Central memory CD4-positive, alpha-beta T cell (primary cell): ENCODE measurements at places on chromosomes 1 and 21.
A peak's percentile ranks its signal among the peaks of the same experiment; 100 is the strongest.

- no peak for DNase-seq
These were observed 17.0 kb downstream of the MARK1 start for GRCh38 chr1:220544901-220545303.

DNA sequence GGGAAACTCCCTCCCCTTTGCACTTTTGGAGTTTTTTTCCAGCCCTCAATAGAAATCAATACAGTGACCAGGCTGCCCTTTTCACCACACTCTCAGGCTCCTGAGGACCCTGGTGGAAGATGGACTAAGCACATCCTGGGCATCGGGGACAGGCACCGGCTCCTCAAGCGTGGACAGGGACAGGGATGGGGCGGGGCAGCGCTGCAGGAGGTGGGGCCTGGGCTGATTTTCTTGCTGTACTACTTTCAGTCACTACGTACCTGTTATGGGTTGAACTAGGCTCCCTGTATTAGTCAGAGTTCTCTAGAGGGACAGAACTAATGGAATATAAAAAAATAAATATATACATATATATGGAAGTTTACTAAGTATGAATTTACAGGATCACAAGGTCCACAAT lies 2.5 kb downstream of the MX2 start:
- no peak for DNase-seq

GRCh38 chr1:95948023-95948422 lies 714.0 kb downstream of the RWDD3 start:
- DNase-seq = no peak

GRCh38 chr1:225508538-225509375 lies 80.9 kb upstream of the LBR start:
- no peak for DNase-seq

- no peak for DNase-seq
These were observed 10.3 kb upstream of the AZIN2 start for GRCh38 chr1:33070628-33071027.

- DNase-seq = no peak
These were observed 917 bp downstream of the RAP1A start for GRCh38 chr1:111620441-111620971.

GRCh38 chr1:248851390-248851789 lies 7.5 kb downstream of the ZNF692 start:
- no peak for DNase-seq

DNA sequence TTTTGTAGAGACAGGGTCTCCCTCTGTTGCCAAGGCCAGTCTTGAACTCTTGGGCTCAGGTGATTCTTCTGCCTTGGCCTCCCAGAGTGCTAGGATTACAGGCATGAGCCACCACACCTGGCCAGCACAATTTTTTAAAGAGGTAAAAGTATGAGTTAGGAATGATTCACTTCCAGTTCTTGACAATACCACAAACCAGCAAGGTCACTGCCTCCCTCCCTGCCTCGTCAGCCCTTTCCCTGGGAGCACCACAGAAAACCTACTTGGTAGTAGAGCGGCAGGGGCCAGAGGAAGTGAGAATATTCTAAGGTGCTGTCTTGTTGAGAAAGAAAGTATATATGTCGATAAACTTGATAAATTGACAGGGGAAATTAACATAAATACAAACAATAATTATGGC lies 10.8 kb upstream of the CDA start:
- no peak for DNase-seq

GRCh38 chr21:41480086-41480690 lies 27.8 kb downstream of the TMPRSS2 start:
- no peak for DNase-seq

DNA sequence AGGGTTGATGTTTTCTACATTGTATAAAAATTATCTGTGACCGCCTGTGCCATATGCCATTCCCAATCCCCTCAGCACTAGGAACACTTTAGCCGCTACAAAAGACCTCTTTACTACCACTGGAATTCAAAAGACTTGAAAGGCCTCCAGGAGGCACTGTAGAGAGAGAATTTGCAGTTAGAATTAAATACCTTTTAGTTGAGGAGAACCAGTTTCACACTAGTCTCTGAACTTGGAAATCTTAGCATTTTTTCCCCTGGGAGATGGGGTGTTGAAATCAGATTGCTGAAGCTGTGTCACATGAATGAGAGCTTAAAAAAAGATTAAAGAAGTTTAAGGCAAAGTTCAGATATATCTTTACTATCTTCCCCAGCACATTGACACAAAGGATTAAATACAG lies 291.0 kb downstream of the ADGRL2 start:
- no peak for DNase-seq

DNA sequence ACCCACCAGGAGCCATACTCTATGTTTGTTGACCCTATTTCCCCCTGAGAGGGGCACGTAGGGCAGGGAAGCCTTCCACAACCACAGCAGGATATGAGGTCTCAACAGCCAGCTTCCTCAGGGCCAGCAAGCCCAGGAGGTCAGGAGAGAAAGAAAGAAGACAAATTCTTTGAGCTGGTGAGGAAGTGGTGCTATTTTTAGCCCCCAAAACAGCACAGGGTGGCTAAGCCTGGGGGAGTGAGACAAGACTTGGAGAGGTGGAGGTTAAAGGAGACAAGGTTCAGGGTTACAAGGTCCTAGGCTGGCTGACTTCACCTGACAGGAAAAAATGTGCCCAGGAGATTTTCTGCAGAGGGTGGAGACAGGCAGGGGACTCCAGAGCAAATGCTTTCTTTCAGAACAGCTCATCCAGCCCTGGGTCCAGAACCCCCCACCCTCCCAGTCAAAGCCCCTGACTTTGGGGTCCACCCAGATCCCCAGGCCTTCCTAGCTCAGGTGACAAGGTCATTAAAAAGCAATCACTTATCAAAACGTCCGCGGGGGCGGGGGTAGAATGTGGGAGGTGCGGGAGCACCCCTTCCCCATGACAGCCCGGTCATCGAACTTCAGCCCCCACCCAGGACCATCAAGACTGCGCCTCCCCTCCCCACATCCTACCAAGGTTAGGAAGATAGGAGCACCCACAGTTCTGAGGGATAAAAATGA lies 1.3 kb downstream of the SV2A start:
- DNase-seq = no peak

- DNase-seq = peak; percentile 67
These were observed 33.8 kb upstream of the MPZL1 start for GRCh38 chr1:167687919-167688519.

DNA sequence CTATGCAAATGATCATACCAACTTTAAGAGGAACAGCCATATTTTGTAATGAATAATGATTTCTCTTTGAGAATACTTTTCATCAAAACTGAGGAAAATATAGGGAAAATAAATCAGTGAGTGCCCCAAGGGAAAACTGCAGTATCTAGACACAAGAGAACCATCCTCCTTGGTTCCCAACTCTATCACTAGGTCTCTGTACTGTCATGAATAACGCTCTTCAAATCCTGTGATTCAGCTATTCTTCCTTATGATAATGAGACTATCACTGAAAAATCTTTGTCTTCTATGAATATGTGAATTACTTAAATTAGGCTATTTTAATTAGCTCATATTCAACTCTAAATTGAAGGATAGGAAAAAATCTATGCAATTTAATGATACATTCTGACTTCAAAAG lies 2.3 kb downstream of the OR2L5 start:
- DNase-seq = no peak
